ENCODE measurements at places on chromosomes 4 and X.

DNA sequence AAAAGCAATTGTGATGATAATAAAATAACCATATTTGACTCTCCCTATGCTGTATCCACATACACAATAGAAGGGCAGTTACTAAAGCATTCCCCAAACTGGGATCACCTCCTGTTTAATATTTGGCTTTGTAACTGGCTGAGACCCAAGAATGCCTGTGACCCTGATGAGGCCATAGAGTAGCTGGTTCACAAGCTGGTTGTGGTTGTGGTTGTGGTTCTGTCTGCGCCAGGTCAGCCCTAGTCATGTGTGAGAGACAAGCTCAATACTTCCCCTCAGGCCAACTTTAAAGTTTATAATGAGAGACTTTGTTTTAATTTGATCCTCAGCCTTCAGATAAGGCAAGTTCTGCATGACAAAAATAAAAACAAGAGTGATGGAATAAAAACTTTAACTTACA, 209.9 kb downstream of the PARM1 start:
- no peak for DNase-seq

GRCh38 chr4:171676555-171677215, 136.5 kb upstream of the GALNTL6 start:
- no peak for DNase-seq

GRCh38 chr4:174275101-174275500, 8.4 kb downstream of the FBXO8 start:
- DNase-seq, result no peak

DNA sequence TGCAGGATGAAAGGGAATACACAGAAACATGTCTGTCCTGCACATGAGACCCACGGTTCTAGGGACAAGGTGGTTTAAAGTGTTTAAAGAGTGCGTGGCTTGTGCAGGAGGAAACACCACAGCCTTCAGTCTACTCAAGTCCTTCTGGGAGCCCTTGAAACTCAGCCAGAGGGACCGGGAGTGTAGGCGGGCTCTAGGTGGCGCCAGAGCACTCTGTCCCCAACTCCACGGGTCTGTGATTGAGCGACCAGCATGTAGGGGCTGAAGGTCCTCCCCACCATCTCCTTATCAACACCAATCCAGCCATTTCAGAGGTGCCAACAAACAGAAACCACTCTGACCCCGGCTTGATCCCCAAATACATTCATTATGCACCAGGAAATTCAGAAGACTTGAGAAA, 82.0 kb upstream of the CLDN34 start:
- DNase-seq, result peak; percentile 41
